ENCODE measurements at places on chromosomes 4 and X. TPM values are rescaled to one million over a fixed set of nuclear protein-coding genes. Genes with fewer than 3 reads are reported as not detected.

Gene ARSJ
- 64.5 TPM for total RNA-seq

Gene PNMA5
- not detected for total RNA-seq

Gene CD40LG
- not detected for total RNA-seq

Gene TLR6
- total RNA-seq: 1.1 TPM

Gene KCND1
- 0.18 TPM for total RNA-seq

Gene TMEM271
- total RNA-seq: not detected

Gene CFP
- total RNA-seq: 0.81 TPM

Gene FAM3A
- total RNA-seq: 23.0 TPM

Gene GRIPAP1
- 34.5 TPM for total RNA-seq

Gene GAGE12J
- not detected for total RNA-seq

Gene KIAA1210
- not detected for total RNA-seq

Gene DUSP21
- total RNA-seq: not detected

Gene ADAD1
- not detected for total RNA-seq

Gene MAGEC2
- not detected for total RNA-seq

Gene RUFY3
- 25.5 TPM for total RNA-seq

Gene UGT2B10
- total RNA-seq: not detected

Gene GLOD5
- not detected for total RNA-seq

Gene FGF5
- 1.7 TPM for total RNA-seq

Gene CXorf51B
- not detected for total RNA-seq
